ENCODE measurements at places on chromosomes 6 and 20.
A peak's percentile ranks its signal among the peaks of the same experiment; 100 is the strongest.

DNA sequence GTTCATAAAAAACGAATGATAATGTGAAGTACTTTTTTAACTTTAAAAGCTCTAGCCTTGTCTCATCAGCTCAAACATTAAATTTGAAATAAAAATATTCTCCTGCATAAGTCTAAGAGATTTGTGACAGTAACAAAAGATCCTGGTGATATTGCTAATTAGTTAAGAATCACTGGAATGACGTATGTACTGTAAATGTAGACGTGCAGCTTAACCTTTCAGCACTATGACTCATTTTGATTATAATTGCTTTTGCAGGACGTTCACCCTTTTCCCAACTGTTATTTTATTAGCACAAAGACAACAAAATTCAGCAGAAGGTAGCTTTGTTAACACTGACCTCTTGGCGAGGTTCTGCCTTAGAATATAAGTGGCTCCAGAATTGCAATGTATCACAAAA lies 68.6 kb downstream of the TENT5A start:
- DNase-seq: peak; percentile 7

DNA sequence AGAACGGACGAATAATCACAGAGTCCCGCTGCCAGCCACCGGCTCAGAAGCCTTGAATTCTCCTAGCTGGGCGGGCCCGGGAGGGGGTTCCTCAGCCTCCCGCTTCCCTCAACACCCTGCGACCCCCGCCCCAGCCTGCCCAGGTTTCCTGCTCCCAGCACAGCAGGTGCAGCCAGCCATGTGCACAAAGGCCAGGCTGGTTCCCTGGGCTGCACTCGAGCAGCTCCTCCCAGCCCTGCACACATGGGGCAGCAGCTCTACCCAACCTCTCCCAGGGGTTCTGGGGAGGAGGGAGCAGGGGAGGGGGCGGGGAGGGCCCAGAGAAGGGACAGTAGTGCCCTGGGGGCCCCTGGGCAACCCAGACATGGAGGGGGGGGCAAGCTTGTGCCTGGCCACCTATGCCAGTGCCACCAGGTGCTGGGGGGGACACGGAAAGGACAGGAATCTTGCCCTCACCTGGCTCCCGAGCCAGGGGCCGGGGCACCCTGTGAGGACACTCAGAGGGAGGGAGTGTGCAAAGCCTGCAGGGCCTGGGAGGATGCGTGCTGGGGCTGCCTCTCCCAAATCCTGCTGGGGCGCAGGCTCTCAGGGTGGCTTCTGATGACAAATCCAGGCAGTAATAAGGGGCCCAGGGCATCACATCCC lies 1.2 kb upstream of the NTSR1 start:
- DNase-seq: no peak

GRCh38 chr20:45254383-45255262 lies at the start of gene SLPI:
TSS of gene SLPI (minus strand) at chr20:45254564. CDS start at chr20:45254543, 21 bp downstream.
- peak; percentile 3 for DNase-seq

- no peak for DNase-seq
Observed at GRCh38 chr6:37709932-37710555, 12.4 kb upstream of the MDGA1 start.

GRCh38 chr20:4243071-4243470 lies 227.7 kb upstream of the RNF24 start:
- DNase-seq: no peak

DNA sequence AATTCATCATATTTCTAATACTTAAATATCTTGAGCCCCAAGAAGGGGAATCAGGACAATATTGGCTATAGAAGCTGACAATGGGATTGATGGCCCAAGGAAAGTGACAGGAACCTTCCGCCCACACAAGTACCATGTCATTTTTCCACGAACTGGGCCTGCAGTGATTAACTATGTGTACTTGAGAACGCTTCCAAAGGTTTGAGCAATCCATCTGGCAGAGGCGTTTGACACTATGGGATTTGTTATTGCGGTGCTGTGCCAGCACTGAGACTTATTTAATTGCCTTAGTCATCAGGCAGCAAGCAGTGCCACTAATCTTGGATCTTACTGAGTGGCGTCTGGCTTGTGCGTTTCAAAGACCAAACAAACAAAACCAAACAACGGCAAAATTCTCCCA lies 135.6 kb upstream of the UST start:
- peak; percentile 8 for DNase-seq

DNA sequence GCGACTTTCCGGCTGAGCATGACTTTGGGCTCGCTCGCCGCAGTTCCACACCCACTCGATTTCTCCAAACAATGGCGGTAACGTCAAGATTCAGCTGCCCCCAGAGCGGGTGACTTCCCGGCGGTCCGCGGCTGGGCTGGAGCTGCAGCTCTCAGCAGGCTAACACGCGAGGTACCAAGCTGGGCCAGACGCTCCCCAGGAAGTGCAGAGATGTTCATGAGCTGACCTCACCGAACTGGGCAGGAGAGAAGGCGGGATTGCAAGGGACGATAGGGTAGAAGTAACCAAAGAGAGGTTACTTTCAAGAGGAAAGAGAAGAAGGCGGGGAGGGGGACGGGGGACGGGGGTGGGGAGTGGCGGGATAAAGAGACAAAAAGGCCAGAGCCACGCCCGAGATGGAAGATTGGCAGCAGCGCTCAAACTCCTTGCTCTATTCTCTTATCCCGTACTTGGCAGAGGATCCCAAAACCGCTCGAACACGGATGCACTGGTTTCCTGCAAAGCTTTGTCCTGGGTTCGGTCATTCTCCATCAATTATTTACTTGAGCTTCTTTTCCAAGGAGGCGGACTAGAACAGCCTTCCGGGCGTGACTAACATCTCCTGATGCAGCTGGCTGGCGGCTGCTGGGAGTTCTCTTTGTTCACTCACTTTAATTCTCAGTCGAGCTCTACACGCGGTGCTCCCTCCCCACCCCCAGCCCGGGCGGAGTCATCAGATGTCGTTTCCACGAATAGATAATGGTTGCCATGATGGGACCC lies at the start of gene MTCL3:
Gene MTCL3 (minus strand): TSS at position 626 of the 759 bp plus-strand sequence.
- DNase-seq: peak; percentile 18

- no peak for DNase-seq
Observed at GRCh38 chr6:150924808-150925589, 59.5 kb downstream of the MTHFD1L start.

GRCh38 chr20:8267009-8267408 lies 134.9 kb downstream of the PLCB1 start:
- no peak for DNase-seq

- peak; percentile 72 for DNase-seq
Observed at GRCh38 chr6:14440940-14441781, 323.6 kb downstream of the CD83 start.

GRCh38 chr6:135581211-135581610 lies 83.7 kb upstream of the AHI1 start:
- no peak for DNase-seq

DNA sequence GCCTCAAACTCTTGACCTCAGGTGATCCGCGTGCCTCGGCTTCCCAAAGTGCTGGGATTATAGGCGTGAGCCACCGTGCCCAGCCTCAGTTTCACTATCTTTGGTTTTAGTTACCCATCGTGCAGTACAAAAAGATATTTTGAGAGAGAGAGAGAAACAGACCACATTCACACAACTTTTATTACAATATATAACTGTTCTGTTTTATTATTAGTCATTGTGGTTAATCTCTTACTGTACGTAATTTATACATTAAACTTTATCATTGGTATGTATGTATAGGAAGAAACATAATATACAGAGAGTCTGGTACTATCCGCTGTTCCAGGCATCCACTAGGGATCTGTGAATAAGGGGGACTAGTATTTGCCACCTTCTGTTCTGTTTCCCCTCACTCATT lies 29.4 kb upstream of the TAF8 start:
- DNase-seq: no peak

- no peak for DNase-seq
Observed at GRCh38 chr20:57698867-57699275, 10.9 kb downstream of the PMEPA1 start.

DNA sequence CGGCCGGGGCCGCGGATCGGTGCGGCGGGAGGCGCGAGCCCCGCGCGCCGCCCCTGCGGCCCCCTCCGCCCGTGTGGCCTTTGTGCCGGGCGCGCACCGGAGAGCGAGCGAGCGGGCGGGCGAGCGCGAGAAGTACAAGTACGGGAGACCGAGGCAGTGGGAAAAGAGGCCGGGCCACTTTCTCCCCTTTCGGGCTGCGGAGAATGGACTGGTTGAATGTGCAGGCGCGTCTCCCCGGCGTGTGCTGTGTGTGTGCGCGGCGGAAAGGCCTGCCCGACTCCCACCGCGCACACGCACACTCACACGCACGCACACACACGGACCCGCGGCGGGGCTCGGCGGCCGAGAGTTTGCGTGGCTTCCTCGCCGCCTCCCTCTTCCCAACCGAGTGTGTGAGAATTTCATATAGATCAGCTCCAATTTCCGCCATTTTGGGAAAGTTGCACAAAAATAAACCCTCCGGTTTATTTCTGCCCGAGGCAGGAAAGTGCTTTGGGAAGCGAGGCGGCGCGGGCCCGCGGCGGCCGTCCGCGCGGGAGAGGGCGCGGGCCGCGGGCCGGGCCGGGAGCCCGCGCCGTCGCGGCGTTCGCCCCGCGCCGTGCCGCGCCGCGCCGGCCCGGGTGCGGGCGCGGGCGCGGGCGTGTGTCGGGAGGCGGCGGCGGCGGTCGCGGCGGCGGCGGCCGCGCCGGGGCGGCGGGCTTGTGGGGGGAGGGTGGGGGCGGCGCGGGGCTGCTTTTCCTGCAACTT lies 1.1 kb downstream of the L3MBTL3 start:
- no peak for DNase-seq

GRCh38 chr6:159398633-159399032 lies 229.4 kb downstream of the FNDC1 start:
- DNase-seq: no peak

GRCh38 chr6:92132457-92132856 lies 1286.9 kb downstream of the EPHA7 start:
- DNase-seq: peak; percentile 32

DNA sequence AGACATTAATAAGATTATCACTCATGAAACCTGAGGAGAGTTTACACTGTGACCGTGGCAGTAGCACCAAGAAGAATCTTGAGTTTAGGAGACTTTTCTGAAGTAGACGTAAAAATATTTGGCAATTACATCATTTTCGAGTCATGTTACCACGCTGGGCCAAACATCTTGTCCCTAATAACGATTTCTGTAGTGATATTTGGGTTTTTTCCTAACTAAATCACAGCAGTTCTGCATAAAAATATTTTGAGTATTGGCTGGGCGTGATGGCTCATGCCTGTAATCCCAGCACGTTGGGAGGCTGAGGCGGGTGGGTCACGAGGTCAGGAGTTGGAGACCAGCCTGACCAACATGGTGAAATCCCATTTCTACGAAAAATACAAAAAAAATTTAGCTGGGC lies 262.4 kb downstream of the PHF3 start:
- DNase-seq: no peak

- no peak for DNase-seq
Observed at GRCh38 chr20:33162753-33163152, 5.2 kb upstream of the BPIFA2 start.
